ENCODE measurements at places on chromosomes 7 and 10.

- DNase-seq = no peak
Observed at GRCh38 chr7:116698930-116699721, 27.1 kb downstream of the MET start.

DNA sequence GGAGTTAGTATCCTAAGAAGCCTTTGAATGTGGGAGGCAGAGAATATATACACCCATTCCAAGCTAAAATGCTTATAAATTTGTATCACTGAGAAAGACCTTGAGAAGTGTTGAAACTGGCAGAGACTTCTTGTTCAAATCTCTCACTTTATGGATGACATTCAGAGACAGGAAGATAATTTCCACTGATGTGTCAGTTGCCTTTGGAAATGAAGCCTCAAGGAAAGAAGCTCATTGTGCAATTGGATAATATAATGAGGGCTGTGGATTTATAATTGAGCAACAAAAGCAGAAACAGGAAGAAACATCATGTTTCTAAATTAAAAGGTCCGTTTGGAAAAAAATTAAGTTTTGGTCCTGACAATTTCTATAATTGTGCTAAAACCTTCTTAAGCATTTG lies 789.9 kb upstream of the IGFBP3 start:
- no peak for DNase-seq

GRCh38 chr7:3207387-3207902 lies 93.6 kb upstream of the SDK1 start:
- DNase-seq = no peak

GRCh38 chr7:27765841-27766240 lies 25.9 kb downstream of the TAX1BP1 start:
- no peak for DNase-seq

DNA sequence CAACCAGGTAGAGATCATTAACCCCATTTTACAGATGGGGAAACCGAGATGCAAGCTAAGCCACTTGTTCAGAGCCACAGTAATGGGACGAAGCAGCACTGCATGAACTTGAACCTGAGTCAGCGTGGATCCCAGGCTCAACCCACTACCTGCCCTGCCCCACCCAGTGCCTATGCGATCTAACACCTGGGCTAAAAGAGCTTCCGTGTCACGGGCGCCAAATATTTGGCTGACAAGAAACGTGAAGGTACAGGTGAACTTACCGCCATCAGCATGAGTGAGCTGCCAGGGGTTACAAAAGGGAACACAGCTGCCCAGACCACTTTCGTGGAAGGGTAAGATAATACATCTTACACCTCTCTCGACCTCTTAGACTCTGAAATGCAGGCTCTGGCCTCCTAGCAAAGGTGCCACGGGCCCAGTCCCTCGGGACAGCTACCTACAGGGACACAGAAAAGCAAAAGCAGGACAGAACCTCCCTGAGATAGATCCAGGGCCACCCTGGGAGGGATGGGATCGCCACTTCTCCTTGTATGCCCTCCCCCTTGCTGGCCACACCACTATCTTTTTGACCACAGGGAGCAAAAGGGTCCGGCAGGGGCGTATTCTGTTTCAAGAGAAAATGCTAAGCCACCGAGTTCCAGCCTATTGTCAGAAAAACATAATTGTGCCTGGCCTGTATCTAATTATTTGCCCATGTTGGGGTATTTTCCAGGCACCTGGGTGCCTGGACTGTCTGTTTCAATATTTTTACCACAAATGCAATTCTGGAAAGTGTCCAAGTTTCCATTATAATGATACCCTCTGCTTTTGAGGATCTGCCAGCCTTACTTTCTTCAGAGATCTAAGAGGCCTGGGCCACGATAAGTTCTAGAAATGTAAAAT lies 6.4 kb downstream of the CHST15 start:
- no peak for DNase-seq

DNA sequence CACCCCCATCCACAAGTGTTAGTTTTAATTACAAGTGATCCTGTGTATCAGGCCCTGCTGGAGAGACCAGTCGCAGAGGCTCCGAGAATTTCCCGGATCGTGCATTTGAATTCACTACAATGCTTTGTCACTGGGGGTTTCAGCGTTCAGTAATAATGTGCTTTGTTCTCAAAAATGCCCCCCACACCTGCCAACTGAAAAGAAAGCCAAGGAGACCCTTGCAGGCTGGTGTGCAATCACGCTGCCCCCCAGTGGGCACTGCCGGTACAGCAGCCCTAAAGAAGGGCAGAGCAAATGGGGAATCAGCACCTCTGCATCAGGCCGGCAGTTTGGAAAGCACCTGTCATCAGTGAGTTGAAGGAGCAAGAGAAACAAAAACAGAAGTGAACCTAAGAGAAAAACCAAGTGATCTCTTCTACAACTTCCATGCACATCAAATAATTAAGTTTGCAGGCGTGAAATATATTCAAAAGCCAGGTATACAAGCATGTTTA lies 177.6 kb downstream of the PARD3 start:
- peak; percentile 78 for DNase-seq

DNA sequence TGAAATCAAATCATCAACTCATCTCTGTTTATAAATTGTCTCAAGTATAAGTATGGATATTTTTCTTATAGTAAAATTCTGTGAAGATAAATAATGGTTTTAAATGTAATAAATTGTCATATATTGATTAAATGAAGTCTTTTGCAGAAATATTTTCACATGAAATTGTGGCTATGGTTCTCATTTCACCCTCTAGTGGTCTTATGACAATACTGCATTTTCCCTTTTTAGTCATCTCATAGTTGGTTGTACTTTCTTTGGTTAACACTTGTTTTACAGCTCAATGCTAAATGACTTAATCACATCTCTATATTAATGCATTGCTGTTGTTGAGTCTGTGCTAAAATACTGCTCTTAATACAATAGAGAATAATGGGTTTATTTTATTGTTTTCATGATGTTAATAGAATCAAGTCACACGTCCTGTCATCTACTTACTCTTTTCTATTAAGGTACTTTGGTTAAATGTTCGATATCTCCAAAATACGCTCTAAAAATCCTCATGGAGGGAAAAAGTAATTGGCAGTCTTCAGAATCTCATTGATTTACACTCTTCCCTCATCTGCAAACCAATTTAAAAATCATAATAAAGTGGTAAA lies 38.0 kb upstream of the CACNA2D1 start:
- DNase-seq = no peak

- no peak for DNase-seq
Observed at GRCh38 chr10:73054286-73054685, 42.4 kb downstream of the P4HA1 start.

- DNase-seq = no peak
Observed at GRCh38 chr7:2116989-2117591, 115.7 kb downstream of the MAD1L1 start.

- DNase-seq = no peak
Observed at GRCh38 chr10:124053971-124054370, 39.4 kb downstream of the CHST15 start.

DNA sequence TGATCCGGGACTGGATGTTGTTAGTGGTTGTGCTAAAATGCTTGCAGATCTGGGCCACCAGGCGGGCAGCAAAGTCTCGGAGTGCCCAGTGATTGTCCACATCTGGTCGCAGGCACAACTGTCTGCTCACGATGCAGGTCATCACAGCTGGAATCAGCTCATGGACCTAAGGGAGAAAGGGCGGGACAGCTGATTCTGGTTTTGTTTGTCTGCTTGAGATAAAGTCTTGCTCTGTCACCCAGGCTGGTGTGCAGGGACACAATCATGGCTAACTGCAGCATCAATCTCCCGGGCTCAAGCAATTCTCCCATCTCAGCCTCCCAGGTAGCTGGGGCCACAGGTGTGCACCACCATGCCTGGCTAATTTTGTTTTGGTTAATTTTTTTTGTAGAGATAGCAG lies 8.0 kb downstream of the TAF6 start:
- no peak for DNase-seq

- no peak for DNase-seq
Observed at GRCh38 chr7:32516551-32517100, 21.3 kb downstream of the AVL9 start.

DNA sequence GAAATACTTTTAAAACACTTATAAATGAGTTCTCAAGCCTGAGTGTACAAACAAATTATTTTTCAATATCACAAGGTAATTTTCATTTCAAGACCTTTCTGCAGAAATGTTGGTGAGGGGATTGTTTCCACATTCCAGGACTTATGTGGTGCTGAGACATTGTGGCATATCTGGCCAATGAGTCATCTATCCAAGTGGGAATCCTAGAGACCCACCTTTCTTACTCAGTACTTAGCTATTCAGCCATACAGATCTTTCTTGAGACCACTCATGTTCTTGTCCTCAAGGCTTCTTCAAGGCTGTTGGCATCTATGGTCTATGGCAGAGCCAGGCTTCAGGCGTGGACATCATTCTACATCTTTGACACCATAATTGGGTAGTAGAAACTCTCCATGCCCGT lies 225.4 kb downstream of the DKK1 start:
- no peak for DNase-seq

- DNase-seq = no peak
Observed at GRCh38 chr10:29873941-29874484, 185.4 kb downstream of the JCAD start.

- no peak for DNase-seq
Observed at GRCh38 chr7:158355456-158356065, 232.1 kb downstream of the PTPRN2 start.

DNA sequence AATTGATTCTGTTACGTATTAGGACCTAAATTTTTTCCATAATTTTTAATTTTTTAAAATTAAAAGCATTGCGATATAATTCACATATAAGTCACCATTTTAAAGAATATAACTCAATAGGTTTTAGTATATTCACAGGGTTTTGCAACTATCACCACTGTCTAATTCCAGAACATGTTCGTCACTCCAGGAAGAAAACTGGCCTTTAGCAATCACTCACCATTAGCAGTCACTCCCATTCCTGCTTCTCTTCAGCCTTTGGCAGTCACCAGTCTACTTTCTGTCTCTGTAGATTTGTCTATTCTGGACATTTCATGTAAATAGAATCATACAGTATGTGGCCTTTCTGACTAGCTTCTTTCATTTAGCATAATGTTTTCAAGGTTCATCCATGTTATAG lies 176.5 kb downstream of the EXOC4 start:
- DNase-seq = no peak

GRCh38 chr7:26508917-26509316 lies 217.3 kb downstream of the SNX10 start:
- no peak for DNase-seq

DNA sequence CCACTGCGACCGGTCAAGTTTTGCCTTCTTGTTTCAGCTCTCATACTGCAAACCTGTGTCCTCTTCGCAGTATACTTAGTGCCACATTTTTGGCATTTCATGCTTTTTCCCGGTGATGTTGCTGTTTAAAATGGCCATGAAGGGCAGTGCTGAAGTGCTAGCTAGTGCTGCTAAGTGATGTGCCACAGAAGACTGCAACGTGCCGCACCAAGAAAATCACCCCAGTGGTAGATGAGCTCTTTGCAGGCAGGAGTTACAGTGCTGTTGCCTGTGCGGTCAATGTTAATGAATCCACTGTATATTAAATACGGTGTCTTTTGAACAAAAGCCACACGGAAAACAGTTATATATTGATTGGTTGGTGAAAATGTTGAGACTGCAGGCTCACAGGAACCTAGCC lies 120.3 kb downstream of the ANLN start:
- no peak for DNase-seq

DNA sequence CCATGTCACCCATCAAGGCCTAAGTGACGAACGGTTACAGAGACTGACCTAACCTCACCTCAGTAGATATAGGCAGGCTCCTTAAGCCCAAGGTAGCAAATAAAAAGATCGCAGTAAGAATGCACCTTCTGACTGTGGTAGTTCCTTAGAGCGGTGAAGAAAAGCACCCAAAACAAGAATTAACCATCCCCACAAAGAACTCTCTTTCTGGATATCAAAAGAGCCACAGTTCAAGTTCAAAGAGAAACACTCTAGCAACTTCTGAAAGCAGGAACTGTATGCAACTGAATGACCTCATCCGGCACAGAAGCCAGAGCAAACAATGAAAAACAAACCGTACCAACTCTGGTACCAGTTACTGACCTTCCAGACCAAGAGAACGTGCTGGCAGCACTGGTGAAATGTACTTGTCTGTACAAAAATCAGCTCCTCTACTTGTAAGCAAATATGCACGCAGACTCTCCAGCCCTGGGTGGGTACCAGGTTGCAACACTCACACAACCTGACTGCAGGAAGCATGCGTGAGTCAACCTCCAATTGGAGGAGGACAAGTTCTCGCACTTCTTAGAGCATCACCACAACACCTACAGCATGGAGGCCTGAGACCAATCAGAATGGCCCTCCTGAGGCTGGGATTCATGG lies 202.7 kb downstream of the FAM107B start:
- no peak for DNase-seq

DNA sequence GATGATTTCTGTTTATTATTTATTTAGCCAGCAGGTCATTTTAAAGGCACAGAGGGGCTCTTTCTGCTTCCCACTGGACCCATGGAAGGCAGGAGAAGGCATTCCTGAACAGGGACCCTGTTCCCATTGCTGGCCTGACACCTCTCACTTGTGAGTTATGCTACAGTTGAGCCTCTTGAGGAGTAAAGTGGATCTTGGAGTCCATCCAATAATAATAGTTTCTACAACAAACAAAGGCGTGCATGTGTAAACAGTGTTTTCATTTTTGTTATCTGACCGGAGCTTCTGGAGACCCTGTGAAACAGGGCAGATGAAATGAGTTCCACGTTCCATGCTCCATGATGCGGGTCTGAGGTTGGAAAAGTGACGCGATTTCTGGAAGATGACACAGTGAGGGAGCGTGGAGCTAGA lies 127.3 kb upstream of the HABP2 start:
- DNase-seq = no peak

DNA sequence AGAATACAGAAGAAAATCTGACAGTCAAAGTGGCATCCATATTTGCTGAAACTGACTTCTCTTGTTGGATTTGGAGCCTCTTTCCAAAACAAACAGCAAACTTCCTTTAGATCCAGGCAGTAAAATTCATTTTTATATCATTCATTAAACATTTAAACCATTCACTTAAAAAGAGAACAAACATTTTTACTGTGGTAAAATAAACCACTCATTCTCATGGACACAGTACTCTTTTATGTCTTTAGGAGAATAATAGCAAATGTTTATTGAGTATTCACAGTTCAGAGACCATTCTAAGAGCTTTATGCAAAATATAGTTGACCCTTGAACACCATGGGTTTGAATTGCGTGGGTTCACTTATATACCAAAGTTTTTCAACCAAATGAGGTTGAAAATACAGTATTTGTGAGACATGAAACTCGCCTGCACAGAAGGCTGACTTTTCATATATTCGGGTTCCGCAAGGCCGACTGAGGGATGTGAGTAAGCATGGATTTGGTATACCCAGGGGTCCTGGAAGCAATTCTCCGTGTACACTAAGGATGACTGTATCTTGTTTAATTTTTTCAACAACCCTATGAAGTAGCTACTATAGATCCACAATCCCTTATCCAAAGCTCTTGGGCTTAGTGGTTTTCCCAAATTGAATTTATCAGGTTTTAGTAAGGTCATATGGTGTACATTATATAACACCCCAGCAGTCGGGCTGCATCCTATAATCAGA lies 49.1 kb downstream of the ATXN7L1 start:
- no peak for DNase-seq
